Activated naive CD4-positive, alpha-beta T cell treated with anti-CD3 and anti-CD28 coated beads, Interleukin-2, amount 50 U/mL, for 72 hours (primary cell): ENCODE measurements at places on chromosomes 16 and 17. TPM values are rescaled to one million over a fixed set of nuclear protein-coding genes. Genes with fewer than 3 reads are reported as not detected.

Gene QRICH2
- total RNA-seq = 0.46 TPM

Gene CBX8
- 5.6 TPM for total RNA-seq

Gene KRT24
- not detected for total RNA-seq

Gene EVPLL
- 0.54 TPM for total RNA-seq

Gene PLCD3
- total RNA-seq = 3.9 TPM

Gene OTOP2
- total RNA-seq = not detected

Gene CYGB
- total RNA-seq = not detected

Gene ELMO3
- 7.0 TPM for total RNA-seq

Gene OTOA
- 0.18 TPM for total RNA-seq

Gene C17orf75
- 24.5 TPM for total RNA-seq
